Pulmonary artery endothelial cell (primary cell): ENCODE measurements at places on chromosomes 16 and 17.

- DNase-seq: no peak
Measured at GRCh38 chr16:27251541-27252205, 16.9 kb downstream of the NSMCE1 start.

DNA sequence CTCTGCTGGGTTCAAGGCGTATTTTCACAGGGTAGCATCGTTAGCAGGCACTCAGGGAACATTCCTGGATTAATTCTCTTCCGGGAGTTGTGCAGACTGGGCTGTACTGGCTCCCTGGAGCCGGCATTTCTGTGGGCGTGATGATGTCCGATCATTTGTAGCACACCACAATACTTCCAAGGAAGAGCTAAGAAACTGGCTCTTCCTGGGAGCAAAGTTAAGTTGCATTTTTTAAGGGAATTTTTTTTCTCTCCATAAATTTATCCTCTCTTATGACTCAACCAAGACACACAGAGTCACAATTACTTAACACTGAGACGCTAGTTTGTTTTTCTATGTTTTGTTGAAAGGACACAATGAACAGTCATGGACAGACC is 211.6 kb upstream of the FOXF1 start:
- DNase-seq: no peak

DNA sequence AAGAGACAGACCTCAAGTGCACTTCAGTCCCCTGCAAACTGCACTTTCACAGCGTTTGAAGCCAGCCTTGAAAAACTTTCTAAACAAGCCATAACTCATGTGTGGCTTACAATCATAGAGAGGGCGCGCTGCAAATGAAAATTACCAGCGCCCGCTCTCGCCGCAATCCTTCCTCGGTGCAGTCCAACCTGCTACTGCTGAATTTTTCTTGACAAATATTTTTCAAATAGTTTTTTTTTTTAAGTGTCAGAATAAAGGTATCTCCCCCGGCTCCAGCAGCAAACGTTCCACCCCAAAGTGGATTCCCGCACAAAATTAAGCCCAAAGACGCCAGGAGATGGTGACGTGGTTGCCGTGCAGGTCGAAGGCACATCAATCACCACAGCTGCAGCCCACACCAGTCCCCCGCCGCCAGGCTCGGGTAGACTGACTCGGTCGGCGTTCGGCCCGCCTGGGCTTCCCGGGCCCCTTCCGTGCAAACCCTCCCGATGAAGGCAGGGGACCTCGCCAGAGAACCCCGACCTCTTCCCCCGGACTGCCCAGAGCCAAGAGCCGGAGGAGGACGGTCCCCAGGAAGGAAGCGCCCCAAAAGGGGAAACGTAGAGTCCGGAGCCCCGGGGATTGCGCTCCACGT is 630 bp downstream of the GRB2 start:
- no peak for DNase-seq

- no peak for DNase-seq
Measured at GRCh38 chr17:48732688-48733629, 4.4 kb upstream of the HOXB13 start.
